M059J (cell line): ENCODE measurements at places on chromosomes 1 and 21. TPM values are rescaled to one million over a fixed set of nuclear protein-coding genes. Genes with fewer than 3 reads are reported as not detected.

DNA sequence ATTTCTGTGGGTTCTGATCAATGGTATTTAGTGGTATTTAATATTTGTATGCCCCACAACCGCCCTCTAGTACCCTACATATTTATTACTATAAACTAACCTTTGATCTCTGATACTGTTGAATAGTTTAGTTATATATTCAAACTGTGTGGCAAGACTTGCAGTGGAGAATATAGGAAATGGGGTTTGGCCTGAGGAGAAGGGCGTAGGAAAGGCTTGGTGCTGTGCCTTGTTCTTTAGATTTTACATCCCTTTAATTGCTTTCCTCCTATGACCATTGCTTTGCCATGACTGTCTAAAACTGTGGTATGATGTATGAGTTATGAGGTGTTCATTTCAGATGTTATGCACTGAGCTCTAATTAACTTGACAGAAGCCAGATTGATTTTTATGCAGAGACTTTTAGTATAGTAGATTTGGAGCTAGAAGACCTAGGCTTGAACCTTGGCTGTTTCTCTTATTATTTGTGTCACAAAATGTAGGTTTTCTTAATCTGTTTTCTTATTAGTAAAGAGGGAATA is 18.6 kb downstream of the DISP1 start:
- DNase-seq, result no peak

- DNase-seq, result no peak
Observed at GRCh38 chr1:66644331-66644730, 107.9 kb upstream of the DYNLT5 start.

DNA sequence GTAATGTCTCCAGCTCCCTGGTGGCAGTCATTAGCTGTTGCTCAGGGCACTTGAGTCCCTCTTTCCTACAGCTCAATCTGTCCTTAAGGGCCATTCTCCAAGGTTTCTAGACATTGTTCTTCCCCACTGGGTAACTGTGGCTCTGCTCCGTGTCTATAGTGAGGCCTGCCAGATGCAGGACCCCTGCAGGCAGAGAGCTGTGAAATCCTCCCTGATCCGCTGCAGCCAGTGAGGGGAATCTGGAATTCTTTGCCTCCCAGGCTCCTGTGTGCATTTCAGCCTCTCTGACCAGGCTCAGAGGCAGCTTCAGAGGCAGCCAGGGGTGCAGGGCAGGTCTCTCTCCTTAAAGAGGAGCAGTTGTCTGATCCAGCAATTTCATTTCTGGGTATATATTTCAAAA is 14.4 kb upstream of the IGSF21 start:
- no peak for DNase-seq

DNA sequence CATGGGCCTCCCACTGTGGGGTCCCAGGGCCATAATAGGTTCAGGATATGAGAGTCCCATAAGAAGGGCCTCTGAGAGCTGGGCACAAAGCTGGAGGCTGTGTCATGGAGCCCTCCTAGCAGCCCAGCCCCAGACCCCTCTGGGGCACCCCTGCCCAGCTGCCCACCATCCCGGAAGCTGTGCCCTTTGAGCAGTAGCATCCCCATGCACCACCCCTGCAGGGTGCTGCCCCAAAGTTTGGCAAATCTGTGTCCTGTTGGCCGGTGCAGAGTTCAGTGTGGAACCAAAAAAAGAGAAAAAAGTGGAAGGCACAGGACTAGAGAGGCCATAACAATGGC is 17.6 kb downstream of the TNNT2 start:
- DNase-seq, result no peak

- peak; percentile 38 for DNase-seq
Observed at GRCh38 chr1:183480971-183481441, 8.7 kb downstream of the SMG7 start.

- DNase-seq, result no peak
Observed at GRCh38 chr1:116497656-116498055, 73.2 kb downstream of the CD58 start.

DNA sequence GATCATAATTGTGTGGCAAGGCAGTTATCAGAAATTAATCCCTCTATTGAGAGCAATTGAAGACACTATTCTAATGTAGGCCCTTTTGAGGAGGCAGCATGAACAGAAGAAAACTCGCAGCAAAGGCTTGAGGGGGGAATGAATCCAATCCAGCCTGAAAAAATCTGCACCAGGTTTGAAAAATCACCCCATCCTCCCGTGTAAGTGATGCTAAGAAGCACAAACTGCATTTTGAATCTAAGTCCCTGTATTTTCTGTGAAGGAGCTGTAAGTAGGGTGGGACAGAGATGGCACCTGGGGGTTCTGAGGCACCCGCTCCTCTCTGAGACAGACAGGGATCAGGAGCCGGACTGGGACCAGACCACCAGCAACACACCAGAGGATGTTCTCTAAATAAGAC is at the start of gene CRB1:
Gene CRB1 (plus strand): TSS at position 241 of the 400 bp plus-strand sequence. CDS start 161 bp downstream, outside the sequence.
- DNase-seq, result no peak

- no peak for DNase-seq
Observed at GRCh38 chr21:44295163-44295573, 4.7 kb upstream of the PFKL start.

DNA sequence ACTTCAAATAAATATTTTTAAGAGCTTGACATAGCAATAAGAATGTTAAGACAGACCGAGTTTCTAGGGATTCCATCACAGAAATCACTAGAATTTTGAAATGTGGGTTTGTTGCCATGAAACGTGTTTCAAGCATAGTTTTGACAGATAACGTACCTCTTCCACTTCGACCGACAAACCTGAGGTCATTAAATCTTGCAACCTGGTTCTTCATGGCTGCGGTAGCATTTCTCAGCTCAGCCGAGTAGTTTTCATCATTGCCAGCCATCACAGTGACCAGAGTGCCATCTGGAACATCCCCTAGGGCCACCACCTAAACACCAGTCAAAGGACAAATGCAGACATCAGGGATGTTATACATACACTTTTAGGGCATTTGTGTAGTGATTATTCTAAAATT is 168.7 kb downstream of the RUNX1 start:
- DNase-seq, result no peak

- peak; percentile 80 for DNase-seq
Observed at GRCh38 chr1:199029401-199029800, 390.6 kb downstream of the PTPRC start.

- no peak for DNase-seq
Observed at GRCh38 chr1:214666674-214667073, 63.7 kb downstream of the CENPF start.

- DNase-seq, result no peak
Observed at GRCh38 chr1:160781186-160781766, 14.7 kb upstream of the LY9 start.

- no peak for DNase-seq
Observed at GRCh38 chr1:205229916-205230700, 2.4 kb downstream of the TMCC2 start.

DNA sequence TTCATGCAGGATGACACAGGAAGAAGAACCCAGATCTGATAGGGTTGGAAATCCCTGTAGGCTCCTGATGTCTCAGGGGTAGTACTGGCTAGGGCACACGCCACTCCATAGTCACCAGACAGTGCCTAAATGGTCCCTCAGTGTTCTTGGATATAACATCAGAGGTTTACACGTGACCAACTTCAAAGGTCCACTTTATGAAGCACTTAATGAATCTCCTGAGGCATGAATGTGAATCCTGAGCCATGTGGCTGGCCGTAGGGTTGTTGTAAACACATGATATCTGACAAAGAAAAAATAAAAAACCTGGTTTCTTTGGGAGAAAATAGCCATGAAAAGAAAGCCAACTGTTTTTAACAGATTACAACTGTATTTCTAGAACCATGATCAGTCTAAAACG is 27.5 kb downstream of the SLC6A17 start:
- DNase-seq, result no peak

- peak; percentile 40 for DNase-seq
Observed at GRCh38 chr21:27555996-27556395, 589.1 kb upstream of the ADAMTS5 start.

- DNase-seq, result peak; percentile 49
Observed at GRCh38 chr1:101309334-101310311, 72.8 kb downstream of the S1PR1 start.

GRCh38 chr1:116713474-116713873 is 40.8 kb upstream of the CD2 start:
- no peak for DNase-seq

DNA sequence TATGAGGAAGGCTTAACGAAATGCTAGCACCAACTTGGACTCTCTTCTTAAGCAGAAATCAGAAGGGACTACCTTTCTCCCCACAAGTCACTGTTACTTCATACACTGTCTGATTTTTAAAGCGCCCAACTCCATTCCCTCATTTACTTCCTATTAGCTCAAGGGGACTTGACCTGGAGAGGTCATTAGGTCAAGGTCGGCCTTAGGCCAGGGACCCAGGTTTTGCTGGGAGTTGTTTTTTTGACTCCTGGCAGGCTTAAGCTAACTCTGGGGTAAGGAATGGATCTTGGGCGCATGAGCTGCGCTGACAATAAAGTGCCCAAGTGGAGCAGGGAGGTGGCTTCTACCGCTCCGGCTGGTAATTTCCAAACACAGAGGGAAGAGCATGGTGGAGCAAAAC is 16.8 kb downstream of the ADAR start:
- no peak for DNase-seq

- no peak for DNase-seq
Observed at GRCh38 chr1:98386675-98387440, 274.7 kb upstream of the SNX7 start.

DNA sequence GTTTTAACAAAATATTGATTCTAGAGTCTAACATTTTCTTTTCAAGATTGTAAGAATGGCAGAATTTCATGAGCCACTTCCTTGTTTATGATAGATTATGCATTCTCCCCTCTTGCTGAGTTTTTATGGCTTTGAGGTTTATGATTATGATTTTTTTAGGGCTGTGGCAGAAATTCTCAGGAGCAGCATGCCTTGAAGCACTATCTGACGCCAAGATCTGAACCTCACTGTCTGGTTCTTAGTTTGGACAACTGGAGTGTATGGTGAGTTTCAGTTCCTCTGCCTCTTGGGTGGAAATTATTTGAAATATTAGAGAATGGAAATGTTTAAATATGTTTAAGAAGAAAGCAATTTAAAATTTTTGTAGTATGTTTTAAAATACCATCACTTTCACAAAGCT is 10.2 kb downstream of the USP16 start:
- no peak for DNase-seq

DNA sequence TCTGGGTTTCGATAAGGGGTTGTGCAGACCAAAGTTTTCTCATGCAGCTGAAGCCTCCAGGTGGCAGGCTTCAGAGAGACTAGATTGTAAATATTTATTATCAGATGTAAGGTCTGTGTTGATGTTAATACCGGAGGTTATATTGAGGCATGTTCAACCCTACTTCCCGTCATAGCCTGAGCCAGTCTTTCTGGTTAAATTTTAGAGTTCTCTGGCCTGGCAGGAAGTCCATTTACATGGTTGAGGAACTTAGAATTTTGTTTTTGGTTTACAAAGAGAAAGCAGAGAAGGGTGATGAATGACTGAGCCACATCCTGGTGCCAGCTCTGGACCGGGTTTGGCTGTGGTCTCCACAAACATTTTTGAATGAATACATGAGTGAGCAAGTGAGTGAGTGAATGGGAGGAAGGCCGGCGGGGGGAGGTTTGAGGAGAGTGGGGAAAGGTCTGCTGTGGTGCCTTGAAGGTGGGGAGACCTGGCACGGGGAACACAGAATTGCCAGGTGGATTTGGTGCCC is 218.5 kb downstream of the DISC1 start:
- DNase-seq, result peak; percentile 77

DNA sequence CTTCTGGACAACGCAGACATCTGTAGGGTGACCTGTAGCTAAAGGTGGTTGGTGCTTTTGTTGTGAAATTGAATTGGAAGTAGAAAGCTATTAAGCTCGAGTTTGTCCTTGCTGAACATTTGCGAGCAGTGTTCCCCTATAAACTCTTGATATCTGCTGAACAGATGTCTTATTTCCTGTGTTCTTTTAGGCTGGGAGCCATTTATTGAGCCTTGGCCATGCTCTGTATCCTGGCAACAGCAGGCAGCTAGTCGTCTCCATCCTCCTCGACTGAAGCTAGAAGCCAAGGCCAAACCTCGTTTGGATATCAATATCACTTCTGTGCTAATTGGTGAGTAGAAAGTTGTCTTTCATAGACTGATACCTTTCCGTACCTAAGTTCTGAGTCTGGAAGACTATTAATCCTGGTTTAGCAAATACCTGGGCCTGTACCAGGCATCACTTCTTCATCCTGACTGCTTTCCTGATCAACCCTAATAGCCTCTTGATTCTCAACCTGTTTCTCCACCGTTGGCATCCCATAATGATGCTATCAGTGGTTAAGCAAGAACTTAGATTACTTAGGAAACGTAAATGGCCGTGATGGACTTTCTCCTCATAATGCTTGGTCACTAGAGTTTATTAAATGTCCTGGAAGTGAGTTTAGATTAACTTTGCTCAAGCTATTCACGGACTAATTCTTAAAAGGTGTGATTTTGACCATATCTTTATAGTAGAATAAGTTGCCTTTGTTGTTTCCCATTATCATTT is 103.4 kb downstream of the VPS13D start:
- DNase-seq, result no peak

GRCh38 chr1:12717301-12717838 is 1.5 kb downstream of the AADACL3 start:
- DNase-seq, result no peak

- DNase-seq, result no peak
Observed at GRCh38 chr1:155313261-155313660, 4.6 kb downstream of the FDPS start.

- no peak for DNase-seq
Observed at GRCh38 chr1:168947041-168947440, 159.4 kb upstream of the ATP1B1 start.

- DNase-seq, result no peak
Observed at GRCh38 chr1:47390843-47391242, 25.2 kb upstream of the FOXE3 start.

GRCh38 chr21:21187579-21187978 is 189.4 kb downstream of the NCAM2 start:
- DNase-seq, result no peak

DNA sequence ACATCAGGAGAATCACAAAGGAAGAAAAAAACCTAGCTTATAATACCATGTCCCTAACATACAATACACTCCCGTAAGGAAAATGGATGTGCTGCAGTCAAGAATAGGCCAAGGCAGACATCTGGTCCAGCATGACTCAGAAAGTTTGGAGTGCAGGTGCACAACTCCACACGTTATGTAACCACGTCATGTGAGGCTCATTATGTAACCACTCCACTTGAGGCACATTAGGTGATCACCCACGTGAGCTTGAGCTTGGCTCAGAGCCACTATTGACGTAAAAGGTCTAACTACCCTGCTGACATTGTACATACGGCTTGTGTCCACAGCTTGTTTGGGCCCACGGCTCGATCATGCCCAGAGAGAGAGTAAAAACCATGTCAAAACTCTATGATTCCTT is 99.8 kb upstream of the C1orf21 start:
- no peak for DNase-seq

The SSU72 gene
- total RNA-seq, result 69.3 and 96.9 TPM in 2 replicates

The EXO1 gene
- total RNA-seq, result 25.0 and 36.8 TPM in 2 replicates

The FCRL5 gene
- not detected in 2 replicates for total RNA-seq

The GCSAML gene
- total RNA-seq, result 0.42 and 0.84 TPM in 2 replicates

The TMPRSS3 gene
- total RNA-seq, result 0.27 TPM in 1 of 2 replicates, not detected in the other

The NCAM2 gene
- 2.4 and 3.1 TPM in 2 replicates for total RNA-seq

The AKR7A3 gene
- total RNA-seq, result 0.37 TPM in 1 of 2 replicates, not detected in the other

The MRAP gene
- not detected in 2 replicates for total RNA-seq

The A3GALT2 gene
- not detected in 2 replicates for total RNA-seq

The GSTM3 gene
- total RNA-seq, result 159 and 216 TPM in 2 replicates

The RXFP4 gene
- not detected in 2 replicates for total RNA-seq

The CD5L gene
- 0.10 TPM in 1 of 2 replicates, not detected in the other for total RNA-seq

The ZSWIM5 gene
- 0.02 and 0.49 TPM in 2 replicates for total RNA-seq

The DNAJC28 gene
- total RNA-seq, result 1.9 TPM in 2 replicates

The BRDT gene
- not detected in 2 replicates for total RNA-seq
